ENCODE measurements at places on chromosomes 11 and 22.

GRCh38 chr11:111729071-111729830 lies 36.9 kb downstream of the PPP2R1B start:
- no peak for DNase-seq

- DNase-seq: no peak
Measured at GRCh38 chr22:31143038-31143437, 2.7 kb upstream of the PLA2G3 start.

DNA sequence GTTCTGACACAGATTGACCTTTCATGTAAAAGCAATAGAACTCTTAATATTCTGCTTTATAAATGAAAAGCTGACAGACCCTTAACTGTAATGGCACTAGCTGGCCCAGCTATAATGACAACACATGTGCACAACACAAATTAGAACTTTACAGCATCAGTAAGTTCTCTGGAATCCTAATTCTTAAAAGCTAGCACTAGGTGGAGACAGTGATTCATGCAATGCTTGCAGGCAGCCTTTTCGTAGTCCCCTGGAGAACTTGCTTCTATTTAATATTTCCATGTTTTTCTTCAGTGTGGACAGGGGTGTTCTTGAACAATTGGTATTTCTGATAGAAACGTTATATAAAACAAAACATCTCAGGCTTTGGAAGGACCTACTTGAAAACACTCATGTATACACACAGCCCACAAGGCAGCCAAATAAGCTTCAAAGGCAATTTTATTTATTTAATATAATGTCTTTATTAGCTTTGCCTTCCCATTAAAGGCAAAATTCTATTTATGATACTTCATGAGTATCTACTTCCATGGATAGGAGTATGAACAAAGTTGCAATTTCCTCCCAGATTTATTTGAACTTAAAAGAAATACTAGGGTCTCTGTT lies 374.3 kb upstream of the MPPED2 start:
- peak; percentile 8 for DNase-seq

- DNase-seq: no peak
Measured at GRCh38 chr11:93526346-93526633, 16.9 kb downstream of the SMCO4 start.

All from NCI-H524 treated with DMSO at 0.1 percent for 48 hours (cell line).